Stimulated activated CD4-positive, alpha-beta T cell treated with anti-CD3 and anti-CD28 coated beads, TNF-alpha, amount 100 ng/mL, for 48 hours (primary cell): ENCODE measurements at places on chromosomes 5 and 9.

- DNase-seq, result no peak
Measured at GRCh38 chr5:41416336-41416735, 94.1 kb downstream of the PLCXD3 start.

DNA sequence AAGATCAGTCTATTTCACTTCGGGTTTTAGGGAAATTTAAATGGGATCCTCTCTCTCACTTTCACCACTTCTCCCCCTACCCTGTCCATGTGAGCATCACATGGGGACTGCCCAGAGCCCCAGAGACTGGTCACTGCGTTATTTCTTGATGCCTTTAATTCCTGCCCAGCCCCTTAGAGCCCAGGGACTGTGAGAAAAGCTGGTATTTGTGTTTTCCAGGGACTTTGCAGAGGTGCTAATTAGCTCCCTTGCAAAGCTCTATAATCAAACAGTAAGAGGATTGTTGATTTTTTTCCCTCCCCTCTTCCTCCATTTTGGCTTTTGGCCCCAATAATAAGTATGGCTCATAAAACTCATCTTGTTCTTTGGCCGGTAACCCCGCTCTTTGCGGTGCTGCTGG, 35.6 kb downstream of the NTRK2 start:
- no peak for DNase-seq

DNA sequence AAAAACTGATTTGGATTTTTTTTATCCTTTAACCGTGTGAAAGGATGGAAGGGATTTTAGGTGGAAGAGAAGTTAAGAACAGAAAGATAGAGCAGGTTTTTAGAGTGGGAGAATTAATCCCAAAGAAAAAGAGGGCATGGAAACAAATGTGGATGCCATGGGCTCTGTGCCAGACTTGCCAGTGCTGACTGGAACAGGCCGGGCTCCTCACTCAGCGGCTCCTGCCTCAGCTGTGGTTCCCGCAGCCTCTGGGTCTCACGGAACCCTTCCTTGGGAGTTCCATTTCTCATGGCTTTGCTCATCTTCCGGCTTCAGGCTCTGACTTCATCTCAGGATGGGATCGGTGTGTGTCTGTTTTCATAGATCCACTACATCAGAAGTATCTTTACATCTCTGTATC, 30.4 kb upstream of the SLC2A8 start:
- no peak for DNase-seq

DNA sequence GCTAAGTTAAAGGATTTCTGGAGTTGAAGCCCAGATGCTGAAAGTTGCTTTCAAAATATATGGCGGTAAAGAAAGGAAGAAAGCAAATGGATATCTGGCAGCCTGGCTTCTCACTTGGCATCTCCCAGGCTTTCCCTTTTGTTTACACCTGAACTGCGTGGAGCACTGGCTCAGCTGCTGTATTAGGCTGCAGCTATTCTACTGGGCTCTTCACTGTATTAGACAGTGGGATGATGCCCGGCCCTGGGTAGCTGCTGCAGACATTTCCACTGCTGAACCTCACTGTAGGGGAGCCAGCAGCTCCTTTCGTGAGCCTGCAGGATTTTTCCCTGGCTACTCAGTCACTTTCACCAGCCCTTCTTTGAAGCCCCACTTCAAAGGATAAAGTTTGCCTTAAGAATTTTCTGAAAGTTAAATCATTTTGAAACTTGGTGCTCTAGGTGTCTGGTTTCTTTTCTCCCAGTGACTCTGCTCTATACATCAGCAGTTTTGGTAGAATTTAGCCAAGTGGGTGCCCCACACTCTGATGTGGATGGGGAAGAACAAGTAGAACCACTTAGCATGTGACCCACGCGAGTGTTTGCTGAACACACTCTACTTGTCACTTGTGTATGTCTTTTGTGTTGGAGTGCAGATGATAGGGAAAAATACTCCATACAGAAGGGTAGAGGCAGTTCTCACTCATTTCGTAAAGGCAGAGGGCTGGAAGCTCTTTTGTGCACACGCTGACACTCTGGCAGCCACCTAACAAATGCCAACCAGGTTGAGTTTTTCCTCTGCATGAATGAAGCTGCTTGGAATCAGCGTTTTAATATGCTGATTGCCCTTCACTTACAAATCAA, 49.9 kb downstream of the C9orf152 start:
- no peak for DNase-seq

GRCh38 chr9:89278997-89279739, 31.8 kb upstream of the CKS2 start:
- DNase-seq, result no peak

- DNase-seq, result no peak
Measured at GRCh38 chr9:38232895-38233294, 159.6 kb upstream of the ALDH1B1 start.

GRCh38 chr5:61245486-61245885, 83.2 kb upstream of the SMIM15 start:
- DNase-seq, result no peak

DNA sequence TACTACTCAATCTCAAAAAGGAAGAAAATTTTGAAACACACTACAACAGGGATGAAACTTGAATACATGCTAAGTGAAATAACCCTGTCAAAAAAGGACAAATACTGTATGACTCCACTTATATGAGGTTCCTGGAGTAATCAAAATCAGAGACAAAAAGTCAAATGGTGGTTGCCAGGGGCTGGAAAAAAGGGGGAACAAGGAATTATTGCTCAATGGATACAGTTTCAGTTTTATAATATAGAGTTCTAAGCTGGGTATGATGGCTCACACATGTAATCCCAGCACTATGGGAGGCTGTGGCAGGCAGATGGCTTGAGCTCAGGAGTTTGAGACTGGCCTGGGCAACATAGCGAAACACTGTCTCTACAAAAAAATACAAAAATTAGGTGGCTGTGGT, 29.0 kb downstream of the ETF1 start:
- DNase-seq, result no peak

GRCh38 chr5:35853631-35854030, 3.1 kb upstream of the IL7R start:
- DNase-seq, result no peak

GRCh38 chr5:67297802-67298532, 101.4 kb upstream of the CD180 start:
- DNase-seq, result no peak

GRCh38 chr5:122078116-122079110, at the start of gene LOX:
TSS of gene LOX (minus strand) at chr5:122078259. CDS start at chr5:122077985, 274 bp downstream.
- DNase-seq, result no peak

GRCh38 chr9:94981723-94982090, 255.2 kb downstream of the AOPEP start:
- no peak for DNase-seq

- no peak for DNase-seq
Measured at GRCh38 chr9:128992995-128993394, 35.1 kb downstream of the SH3GLB2 start.

GRCh38 chr5:169781420-169782345, 144.6 kb downstream of the DOCK2 start:
- no peak for DNase-seq

GRCh38 chr9:133227242-133227860, 18.3 kb upstream of the OBP2B start:
- DNase-seq, result no peak
